ENCODE measurements at places on chromosomes 4 and X. TPM values are rescaled to one million over a fixed set of nuclear protein-coding genes. Genes with fewer than 3 reads are reported as not detected.

MAGED4 gene
- 38.4 TPM for polyA plus RNA-seq

LRIT3 gene
- polyA plus RNA-seq = 0.34 TPM

HSD17B13 gene
- polyA plus RNA-seq = 0.48 TPM

SMIM10 gene
- 9.4 TPM for polyA plus RNA-seq

HSFX1 gene
- 3.7 TPM for polyA plus RNA-seq
